NCI-H1048 (cell line): ENCODE measurements at places on chromosomes 1 and 21.
A peak's percentile ranks its signal among the peaks of the same experiment; 100 is the strongest.

DNA sequence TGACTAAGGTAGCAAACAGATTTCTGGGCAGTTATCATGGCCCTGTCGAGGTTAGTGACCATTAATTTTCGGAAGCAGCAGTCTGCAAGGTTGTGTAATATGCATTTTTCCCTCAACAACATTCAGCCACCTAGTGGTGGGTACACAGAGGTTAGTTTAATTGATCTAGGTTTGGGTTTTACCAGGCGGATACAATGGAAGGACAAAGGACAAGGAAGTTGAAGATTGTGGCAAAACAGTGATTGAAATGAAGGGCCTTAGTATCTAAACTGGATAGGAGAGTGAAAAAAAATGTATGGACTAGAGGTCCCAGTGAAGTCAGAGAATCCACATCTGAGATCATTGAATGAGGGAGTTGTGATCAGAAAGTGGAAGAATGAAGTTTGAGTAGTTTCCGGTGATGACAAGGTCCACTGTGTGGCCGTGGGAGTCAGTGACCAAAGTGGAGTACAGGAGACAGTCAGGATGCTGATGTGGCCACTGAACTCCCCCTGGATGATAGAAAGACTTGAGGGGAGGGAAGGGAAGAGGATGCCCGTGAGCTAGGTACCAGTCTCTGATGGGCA is 2.8 kb downstream of the ARMH1 start:
- DNase-seq, result no peak

- no peak for DNase-seq
Observed at GRCh38 chr1:42822800-42823392, 5.7 kb upstream of the SVBP start.

- no peak for DNase-seq
Observed at GRCh38 chr1:177800400-177801088, 169.3 kb downstream of the SEC16B start.

- DNase-seq, result no peak
Observed at GRCh38 chr1:111538343-111539025, 35.1 kb upstream of the ADORA3 start.

GRCh38 chr1:227273557-227273956 is 44.7 kb downstream of the CDC42BPA start:
- DNase-seq, result peak; percentile 70

DNA sequence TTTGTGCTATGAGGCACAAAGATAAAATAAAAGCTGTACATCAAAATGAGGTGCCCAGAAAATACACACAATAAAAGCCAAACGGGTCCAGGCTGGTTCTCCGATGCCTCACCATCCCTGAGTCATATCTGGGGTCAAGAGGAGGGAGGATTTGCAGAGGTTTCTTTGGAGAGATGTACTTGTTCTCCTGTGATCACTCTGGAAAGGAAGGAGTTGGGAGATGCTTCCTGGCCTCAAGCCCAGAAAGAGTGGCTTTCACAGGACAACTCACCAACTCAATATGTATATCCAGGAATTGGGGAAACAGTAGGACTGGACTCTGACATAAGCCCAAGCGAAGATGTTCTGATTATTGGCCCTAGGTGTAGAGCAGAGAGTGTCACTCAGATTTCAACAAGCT is 51.9 kb downstream of the DIPK1A start:
- DNase-seq, result no peak

DNA sequence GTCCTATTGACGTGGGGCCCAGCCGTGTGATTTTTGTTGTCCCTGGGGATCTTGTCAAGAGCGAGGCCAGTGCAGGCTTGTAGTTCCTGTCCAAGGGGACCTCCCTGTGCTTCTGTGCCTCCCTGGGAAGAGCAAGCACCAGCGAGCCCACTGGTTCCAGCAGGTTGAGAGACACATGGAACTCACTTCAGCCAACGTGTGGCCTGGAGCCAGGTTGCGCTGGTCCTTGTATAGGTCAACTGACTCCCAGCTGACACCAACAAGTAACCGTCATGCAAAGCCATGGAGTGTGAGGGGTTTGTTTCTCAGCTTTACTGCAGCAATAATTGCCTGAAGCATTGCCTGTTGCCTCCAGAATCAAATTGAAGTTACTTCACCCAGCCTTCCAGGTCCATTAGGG is 63.0 kb downstream of the DISP3 start:
- DNase-seq, result no peak

DNA sequence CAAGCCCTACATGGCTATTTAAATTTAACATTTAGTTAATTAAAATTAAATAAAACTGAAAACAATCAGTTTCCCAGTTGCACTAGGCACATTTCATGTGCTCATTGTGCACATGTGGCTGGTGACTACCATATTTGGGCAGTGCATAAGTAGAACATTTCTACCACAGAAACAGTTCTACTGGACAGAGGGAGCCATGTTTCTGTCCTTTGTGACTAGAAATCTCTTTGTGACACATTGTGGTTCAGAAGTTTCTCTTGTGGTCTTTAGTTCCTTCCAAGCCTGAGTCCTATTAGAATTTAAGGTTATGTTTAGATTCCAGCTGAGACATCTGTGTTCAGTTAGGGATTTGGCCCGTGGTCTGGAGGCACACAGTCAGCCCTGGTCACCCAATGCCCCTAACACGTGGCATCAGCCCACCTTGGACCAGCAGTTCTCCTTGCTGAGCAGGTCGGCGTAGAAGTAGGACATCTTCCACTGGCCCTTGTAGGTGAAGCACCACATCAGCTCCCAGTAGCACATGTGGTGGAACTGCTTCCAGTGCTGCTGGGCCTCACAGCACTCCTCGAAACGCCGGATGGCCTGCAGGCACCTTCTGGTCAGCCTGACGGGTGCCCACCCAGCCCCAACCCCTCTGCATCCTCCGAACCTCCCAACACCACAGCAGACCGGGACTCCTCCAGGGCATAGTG is 29.1 kb downstream of the TTC39A start:
- no peak for DNase-seq

DNA sequence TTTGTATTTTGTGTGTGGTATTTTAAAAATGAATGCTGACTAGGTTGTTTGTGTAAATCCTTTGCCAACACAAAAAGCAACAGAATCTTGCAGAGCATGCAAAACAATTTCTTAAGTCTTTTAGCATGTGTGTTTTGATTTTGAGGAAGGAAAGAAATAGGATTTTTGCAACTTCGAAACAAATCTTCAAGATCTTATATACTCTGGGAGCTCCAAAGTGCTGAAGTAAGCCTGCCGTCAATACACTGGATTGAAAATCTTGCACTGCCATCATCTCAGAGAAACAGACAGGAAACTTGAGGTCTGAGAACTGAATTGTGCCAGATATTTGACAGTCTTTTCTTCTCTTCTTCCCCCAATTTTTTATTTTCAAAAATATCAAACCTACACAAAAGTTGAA is 29.3 kb upstream of the DISP1 start:
- no peak for DNase-seq

- DNase-seq, result no peak
Observed at GRCh38 chr1:39732730-39733129, 6.0 kb upstream of the PPIE start.

DNA sequence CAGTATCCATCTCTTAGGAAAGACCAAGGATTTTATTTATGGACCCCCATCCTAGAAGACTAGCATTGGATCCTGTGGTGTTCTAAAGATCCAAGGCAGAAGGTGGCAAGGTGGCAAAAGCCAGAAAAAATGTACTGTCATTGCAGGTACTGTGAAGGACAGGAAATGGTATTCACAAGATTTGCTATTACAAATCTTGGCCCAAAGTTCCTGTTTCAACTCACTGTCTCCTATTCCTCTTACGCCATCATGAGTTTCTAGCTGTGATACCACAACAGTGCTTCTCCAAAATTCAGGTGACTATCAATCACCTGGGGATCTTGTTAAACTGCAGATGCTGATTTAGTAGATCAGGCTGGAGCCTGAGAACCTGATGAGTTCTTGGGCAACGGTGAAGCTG is 21.4 kb downstream of the ACP6 start:
- no peak for DNase-seq

- DNase-seq, result no peak
Observed at GRCh38 chr1:79283451-79283850, 276.9 kb upstream of the ADGRL4 start.

GRCh38 chr1:180402551-180402950 is 99.8 kb downstream of the ACBD6 start:
- no peak for DNase-seq

- DNase-seq, result no peak
Observed at GRCh38 chr1:153344718-153345025, 4.0 kb downstream of the PGLYRP4 start.

DNA sequence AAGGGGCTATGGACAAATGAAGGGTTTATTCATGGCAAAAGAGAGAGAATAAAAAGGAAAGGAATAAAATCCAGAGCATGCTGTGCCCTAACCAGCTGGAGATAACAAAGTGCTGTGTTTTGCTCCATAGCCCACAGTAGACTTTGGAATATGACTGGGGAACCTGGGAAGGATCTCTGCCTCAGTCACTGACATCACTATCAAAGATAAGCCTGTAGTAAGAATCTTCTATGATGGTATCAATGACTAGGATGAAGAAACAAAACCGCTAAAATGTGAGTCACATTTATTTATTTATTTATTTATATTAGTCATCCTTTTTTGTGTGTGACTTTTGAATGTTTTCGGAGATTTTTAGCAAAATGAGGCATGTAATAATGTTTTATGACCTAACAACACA is 56.3 kb downstream of the NVL start:
- no peak for DNase-seq

- no peak for DNase-seq
Observed at GRCh38 chr1:156359249-156359648, 9.8 kb upstream of the RHBG start.

DNA sequence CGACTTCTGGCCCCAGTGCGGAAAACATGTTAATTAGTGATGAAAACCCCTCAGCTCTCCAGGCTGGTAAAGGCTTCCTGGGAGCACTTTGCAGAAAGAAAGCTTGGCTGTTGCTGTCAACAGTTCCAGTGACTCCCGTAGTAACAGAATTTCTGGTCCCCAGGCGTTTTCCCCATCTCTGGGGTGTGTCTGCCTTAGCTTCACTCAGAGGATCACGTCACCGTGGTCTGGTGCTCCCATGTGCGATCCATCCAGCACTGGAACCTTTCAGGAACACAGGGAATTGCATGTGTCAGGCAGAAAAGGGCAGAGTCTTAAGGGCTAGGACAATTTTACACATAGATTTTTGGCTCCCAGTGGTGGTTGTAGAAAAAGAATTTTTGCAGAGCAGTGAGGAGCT is 470.4 kb upstream of the USP24 start:
- DNase-seq, result no peak

GRCh38 chr1:212930986-212931678 is 19.2 kb upstream of the VASH2 start:
- DNase-seq, result no peak

DNA sequence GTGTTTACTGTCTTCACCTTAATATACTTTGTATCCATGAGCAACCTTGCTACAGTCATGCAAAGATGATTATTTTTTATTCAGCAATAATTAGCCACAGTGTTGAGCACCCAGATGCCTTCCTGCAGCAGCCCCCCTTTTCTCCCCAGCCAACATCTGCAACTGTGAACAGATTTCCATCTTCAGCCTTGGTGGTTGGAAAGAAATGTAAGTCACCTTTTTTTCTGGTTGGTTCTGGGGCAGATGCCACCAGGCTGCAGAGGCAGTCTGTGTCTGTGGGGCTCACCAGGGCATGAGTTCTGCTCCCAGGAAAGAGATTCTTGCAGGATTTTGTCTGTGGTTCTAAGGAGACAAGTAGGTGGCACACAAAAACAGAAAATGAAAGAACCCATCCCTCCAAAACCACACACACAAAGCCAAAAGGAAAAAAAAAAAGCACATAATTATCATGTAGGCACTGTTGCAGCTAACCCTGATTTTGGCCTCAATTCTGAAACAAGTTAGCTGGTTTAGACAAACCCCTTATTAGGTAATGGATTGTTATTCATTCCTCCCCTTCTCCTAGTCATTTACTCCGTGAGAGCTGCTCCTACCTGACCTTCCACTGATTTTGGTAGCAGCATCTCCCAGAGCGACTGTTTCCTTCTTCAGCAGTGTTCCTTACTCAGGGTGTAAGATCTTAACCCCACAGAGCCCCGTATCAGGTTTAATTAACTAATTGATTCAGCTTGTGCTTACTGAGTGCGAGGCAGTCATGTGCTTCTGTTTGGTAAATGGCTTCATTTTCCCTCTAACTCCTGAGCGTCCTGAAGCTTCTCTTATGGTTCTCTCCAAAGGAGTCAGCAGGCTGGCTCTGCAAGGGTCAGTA is 36.5 kb downstream of the GALNT2 start:
- DNase-seq, result no peak

DNA sequence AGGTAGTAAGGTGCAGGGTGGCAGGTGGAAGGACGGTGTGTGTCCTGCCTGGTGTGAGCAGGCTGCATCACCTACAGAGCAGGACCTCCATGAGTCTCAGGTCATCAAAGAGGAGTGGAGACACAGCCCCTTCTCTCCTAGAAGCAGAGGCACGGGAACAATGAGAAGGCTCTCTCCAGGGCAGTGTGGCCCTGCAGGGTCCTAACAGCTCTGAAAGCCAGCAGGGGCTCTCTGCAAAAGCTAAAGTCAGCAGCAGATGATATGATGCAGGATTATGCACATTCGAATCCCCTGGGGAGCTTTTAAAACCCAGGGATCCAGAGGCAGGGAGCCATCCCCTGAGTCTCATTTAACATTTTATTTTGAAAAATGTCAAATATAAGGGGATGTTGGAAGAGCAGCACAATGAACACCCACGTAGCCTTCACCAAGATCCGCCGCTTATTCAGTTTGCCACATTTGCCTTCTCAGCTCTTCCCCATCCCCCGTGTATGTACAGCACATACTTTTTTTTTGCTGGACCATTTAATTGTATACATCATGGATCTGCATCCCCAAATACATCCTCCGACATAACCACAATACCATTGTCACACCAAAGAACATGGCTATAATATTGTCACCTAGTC is 88.1 kb downstream of the CNIH3 start:
- no peak for DNase-seq

- no peak for DNase-seq
Observed at GRCh38 chr21:37006486-37007291, at the start of gene RIPPLY3. Gene RIPPLY3, plus strand, starts transcription at chr21:37006702. Its CDS starts 71 bp downstream, at chr21:37006773.

- no peak for DNase-seq
Observed at GRCh38 chr1:229285440-229285839, 14.5 kb downstream of the RAB4A start.

DNA sequence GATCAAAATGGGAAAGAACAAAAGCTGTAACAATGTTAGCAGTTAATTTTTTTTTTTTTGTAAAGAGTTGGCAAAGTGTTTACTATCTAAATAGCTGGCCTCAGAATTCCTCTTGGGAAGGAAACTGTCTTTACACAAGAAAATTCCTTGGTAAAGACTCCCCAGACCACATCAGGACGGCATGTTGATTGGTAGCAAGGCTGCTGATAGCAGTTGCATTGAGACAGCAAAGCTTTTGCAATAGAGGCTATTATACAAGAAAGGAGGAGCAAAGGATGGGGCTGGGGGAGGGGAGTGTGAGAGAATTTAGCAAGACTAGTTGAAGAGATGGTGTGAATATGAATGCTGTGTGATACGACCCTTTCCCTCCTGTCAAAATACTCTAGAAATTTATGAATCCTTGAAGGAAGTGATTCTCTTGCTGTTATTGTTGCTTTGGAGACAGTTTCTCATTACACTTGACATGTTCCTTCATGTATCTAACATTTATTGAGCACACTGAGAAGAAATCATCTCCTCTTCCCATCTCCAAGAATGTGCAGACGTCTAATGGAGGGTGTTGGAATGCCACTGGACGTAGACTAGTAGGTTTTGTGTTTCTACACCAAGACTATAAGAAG is 355.6 kb downstream of the SIPA1L2 start:
- no peak for DNase-seq
